NCI-H524 treated with DMSO at 0.1 percent for 48 hours (cell line): ENCODE measurements at places on chromosomes 13 and 19.
A peak's percentile ranks its signal among the peaks of the same experiment; 100 is the strongest.

- no peak for DNase-seq
These were observed 13.2 kb downstream of the KLK4 start for GRCh38 chr19:50898018-50898417.

- no peak for DNase-seq
These were observed 298.3 kb upstream of the DACH1 start for GRCh38 chr13:72165276-72165675.

GRCh38 chr19:44762038-44762437 lies 13.5 kb downstream of the BCL3 start:
- DNase-seq: no peak

- no peak for DNase-seq
These were observed 17.6 kb downstream of the EVI5L start for GRCh38 chr19:7847664-7848063.

DNA sequence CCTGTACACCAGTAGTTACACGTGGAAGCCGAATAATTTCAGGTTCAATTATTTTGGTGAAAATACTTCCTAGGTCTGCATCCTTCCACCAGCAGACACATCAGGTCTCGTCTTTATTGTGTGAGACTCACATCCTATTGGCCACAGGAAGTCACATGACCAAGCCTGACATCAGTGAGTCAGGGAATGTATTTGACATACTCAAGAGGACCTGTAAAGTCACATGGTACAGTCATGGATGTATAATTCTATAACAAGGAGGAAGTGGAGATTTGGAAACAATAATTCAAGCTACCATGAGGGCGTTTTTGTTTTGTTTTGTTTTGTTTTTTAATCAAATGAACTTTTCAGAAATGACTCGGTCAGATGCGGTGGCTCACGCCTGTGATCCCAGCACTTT lies 9.3 kb upstream of the HIF3A start:
- no peak for DNase-seq

DNA sequence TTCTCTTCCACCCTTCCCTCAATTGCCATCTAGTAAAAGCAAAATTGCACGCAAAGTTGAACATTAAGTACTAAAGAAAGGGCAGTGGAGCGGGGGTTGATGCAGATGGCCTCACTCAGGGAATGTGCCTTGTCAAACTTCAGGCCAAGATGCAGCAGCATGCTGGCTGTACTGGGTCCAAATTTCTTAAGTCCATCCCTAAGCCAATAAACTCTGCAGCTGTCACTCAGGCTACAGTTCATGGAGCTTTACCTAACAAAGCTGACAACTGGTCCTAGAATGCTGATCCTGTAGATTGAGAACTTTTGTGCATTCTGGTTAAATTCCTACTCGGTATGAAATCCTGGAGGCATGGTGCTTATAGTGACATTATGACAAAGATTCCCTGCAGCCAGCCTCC lies 88.4 kb downstream of the FOXO1 start:
- DNase-seq: no peak

GRCh38 chr13:100646030-100646673 lies 28.4 kb downstream of the TMTC4 start:
- no peak for DNase-seq

DNA sequence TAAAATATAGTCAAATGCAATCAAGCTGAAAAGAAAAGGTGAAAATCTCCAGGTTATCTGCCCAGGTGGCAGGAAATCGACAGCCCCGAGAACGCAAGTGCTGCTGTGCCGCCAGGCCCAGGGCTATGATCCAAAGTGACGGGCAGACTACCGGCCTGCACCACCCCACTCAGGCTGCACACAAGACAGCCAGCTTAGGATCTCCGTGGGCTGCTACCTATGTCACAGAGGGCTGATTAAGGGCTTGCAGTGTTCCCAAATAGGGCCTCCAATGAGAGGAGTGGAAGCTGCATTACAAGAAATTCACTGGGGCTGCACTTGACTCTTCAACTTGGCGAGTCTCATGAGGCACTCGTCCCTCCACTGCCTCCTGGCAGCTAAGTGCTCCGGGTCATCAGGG lies 121.8 kb downstream of the CRYL1 start:
- DNase-seq: no peak

GRCh38 chr19:52689843-52690368 lies 44.9 kb downstream of the ZNF611 start:
- no peak for DNase-seq

DNA sequence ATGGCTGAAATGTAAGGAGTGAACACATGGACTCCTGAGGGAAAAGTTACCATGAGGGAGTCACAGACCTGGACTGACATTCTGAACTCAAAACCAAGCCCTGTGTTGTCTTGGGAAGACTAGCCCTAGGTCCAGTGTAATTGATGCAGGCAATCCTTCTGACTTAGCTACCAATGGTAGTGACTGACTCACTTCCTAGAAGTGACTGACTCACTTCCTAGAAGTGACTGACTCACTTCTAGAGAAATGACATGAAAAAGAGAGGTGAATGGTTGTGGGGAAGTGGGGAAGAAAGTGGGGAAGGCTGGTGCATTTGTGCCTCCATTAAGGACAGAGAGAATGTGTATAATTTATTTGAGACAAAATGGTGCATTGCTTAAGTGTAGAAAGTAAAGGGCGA lies 49.9 kb downstream of the EDNRB start:
- DNase-seq: no peak

DNA sequence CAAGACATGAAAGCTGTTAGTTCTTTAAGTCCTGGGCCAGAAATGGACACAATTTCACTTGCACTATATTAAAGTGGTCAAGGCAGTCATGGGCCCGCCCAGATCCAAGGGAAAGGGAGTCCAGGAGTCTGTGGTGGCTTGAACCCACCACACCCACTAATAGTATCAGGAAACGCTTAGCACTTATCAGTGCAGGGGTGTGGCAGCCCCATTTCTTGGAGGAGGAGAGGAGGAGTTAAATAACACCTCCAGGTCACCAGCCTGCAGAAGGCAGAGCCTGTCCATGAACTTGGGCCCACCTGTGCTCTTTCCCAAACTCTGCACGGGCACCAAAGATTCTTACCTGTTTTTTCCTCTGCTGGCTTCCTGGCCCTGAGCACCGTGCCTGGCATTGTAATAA lies 5.4 kb upstream of the NTN5 start:
- no peak for DNase-seq

- DNase-seq: peak; percentile 43
These were observed 619.2 kb upstream of the SGCG start for GRCh38 chr13:22561581-22561980.

DNA sequence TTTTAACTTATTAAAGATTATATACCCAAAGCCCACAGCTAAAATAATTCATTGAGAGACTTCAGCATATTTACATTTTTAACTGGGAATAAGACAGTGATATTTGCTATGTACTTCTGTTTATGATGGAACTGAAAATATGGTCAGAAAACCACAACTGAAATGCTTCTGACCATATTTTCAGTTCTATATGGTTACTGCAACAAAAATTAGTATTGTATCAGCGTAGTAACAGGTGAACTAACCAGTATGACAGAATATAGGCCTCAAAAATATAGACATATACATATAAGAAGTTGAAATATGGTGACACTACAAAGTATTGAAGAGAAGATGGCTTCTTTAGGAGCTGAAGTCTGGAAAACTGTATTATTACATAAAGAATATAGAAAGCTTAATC lies 857.4 kb downstream of the OLFM4 start:
- DNase-seq: no peak

DNA sequence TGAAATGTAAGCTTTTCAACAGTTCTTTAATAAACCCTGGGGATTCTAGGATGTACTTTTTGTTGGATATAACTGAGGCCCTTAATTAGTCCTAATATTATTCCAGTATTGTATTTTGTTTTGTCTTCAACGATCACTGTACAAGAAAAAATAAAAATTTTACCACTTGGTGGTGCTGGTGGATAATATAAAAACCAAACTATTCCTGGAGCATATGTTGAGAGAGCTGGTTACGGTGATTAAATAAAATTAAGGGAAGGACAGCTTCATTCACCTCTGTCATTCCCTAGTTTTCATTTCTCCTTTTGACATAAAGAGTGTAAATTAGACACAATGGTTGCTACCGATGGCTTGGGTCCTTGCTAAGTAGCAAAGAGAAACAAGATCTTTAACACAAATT lies 598.6 kb upstream of the PCDH20 start:
- peak; percentile 18 for DNase-seq

- no peak for DNase-seq
These were observed 18.2 kb upstream of the PTBP1 start for GRCh38 chr19:778910-779653.

GRCh38 chr13:79477968-79478367 lies 3.0 kb upstream of the NDFIP2 start:
- no peak for DNase-seq
